ENCODE measurements at places on chromosomes 6 and 20.

DNA sequence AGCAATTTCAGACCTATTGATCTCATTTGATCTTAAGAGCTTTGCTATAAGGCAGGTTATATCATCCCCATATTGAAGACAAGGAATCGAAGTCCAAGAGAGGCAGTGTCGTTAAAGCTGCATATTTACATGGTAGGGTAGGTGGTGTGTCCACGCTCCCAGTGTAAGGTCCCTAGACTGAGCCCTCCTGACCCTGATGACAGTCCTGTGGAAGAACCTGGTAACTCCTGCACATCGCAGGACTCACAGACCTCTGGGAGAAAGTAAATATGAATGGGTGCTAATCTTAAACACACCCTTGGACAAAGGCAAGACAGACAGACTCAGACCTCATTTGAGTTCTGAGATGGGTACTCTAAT is 602 bp upstream of the HLA-DPB1 start:
- DNase-seq = no peak

DNA sequence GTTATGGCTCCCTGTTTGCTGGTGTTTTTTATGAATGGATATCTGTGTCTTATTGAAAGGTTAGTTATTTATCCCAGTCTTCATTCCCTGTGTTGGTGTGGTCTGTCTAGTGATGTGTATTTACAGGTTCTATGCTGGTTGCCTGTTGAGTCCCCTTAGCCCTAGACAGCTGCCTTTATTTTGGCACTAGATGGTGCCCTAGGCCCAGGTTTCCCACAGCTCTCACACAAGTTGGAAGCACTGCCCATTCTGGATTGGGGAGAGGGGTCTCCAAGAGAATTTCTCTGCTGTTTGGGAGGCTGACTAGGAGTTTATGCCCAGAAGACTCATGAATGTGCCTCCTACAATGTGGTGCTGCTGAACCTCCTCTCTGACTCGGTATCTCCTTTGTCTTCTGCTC is 12.4 kb downstream of the GRM1 start:
- DNase-seq = no peak

DNA sequence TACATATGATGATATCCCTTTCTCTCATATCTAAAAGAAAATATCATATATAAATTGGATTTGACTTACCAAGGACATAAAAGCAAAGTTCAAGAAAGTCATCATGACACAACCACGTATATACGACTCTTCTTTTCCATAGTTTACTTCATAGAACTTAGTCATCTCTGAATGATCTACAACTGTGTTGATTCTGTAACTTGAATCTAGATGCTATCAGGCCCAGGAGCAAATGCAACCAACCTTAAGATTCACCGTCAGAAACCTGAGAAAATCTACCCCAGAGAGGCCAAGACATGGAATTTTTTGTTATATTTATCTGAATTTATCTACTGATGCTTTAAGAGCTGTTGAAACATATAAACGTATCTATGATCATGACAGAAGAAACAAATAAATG is 165.6 kb downstream of the PDE10A start:
- DNase-seq = no peak

- no peak for DNase-seq
Observed at GRCh38 chr6:138468320-138469015, 30.8 kb downstream of the NHSL1 start.

- DNase-seq = no peak
Observed at GRCh38 chr20:34410336-34410735, 47.3 kb downstream of the ITCH start.

DNA sequence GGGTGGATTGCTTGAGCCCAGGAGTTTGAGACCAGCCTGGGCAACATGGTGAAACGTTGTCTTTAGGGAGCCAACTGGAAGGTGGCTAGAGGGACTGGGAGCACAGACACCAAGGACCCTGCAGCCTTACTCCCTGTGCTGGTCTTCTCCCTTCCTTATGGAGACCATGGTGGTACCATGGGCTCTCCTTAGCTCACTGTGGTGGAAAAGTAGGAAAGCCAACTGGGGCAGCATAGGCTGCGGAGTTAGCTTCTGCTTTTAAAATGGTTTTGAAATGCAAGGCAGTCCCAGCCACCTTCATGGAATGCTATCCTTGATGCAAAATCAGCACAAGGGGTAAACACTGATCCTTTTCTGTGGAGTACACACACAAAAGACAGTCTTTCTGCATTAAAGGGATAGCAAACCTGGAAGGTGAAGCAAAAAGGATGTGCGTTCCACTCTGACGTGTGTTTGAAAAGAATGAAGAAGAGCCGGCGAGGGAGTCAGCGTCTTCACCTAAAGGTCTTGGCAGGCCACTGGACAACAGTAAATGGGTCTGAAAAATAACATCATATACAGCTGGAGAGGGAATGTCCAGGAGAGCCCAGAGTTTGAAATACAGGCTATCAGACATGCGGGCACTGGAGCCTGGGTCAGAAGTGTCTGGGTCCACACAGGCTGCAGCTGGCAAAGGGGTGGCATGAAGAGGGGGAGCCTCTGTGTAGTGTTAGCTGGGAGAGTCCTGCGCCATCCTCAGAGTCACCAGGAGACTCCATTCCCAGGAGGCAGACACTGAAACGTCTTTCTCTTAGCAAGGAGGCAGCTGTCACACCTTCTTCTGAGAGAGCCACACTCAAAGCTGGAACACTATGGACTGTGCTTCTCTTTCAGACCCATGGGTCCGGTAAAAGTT is 58.5 kb downstream of the GPR6 start:
- no peak for DNase-seq

GRCh38 chr6:6737671-6738070 is 149.2 kb downstream of the LY86 start:
- no peak for DNase-seq

- no peak for DNase-seq
Observed at GRCh38 chr6:99614430-99615186, 8.0 kb downstream of the PRDM13 start.

- no peak for DNase-seq
Observed at GRCh38 chr6:170235391-170236125, 55.3 kb downstream of the DLL1 start.

DNA sequence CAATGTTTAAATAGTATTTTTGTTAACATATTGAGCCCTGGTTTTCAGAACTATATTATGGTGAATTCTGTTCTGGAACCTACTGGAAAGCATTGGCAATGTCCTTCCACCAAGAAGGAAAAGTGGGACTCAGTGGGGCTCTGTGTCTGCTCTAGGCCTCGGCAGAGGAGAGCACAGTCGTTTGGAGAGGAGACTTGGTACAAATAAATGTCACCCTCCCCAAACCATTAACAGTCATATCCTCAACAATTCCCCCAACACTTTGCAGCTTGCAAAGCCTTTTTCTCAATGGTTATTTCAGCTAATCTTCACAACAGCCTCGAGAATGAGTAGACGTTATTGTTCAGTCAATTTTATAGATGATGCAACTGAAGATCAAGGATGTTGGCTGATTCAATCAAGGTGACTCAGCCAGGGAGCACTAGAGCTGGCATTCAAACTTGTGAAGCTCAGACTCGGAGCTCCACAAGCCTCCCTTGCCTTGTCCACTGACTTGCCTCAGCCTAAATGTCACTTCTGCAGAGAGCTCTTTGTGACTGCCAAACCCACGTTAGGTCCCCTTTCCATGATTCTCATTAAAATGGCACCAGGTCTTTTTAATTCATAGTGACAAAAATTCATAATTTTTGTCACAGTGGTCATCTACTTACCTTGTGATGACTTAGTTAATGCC is 60.6 kb downstream of the TOX2 start:
- peak; percentile 66 for DNase-seq

DNA sequence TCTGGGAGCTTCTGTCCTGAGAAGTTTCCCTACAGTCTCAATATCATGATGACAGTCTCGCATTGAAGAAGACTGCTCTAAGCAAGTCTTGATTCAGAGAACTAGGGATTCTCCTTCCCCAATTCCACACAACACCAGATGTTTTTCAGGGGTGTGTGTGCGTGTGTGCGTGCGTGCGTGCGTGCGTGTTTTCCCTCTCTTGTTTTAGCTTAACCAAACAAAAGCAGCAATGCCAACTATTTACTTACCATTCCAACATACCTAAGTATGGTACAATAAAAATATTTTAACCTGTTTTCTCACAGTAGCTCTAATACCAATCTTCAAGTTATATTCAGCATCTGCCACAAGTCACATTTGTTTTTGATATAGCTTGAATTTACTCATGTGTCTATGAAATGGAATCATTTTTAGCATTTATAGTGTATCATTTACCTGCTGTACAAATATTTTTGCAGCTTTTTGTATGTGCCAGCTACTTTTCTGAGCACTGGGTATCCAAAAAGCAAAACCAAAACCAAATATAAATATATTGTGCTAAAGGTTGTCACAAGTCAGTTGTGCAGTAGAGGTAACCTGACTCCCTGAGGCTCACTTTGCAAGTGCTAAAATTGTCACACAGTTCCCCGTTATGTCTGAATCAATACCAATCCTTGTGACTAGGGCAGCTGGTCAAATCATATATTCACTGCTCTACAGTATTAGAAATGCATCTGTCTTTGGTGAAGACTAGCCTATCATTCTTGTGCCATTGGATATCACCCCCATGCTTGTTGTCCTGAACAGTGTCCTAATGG is 21.7 kb upstream of the MYLIP start:
- DNase-seq = no peak

GRCh38 chr20:11978496-11978895 is 60.8 kb downstream of the BTBD3 start:
- DNase-seq = no peak

- DNase-seq = no peak
Observed at GRCh38 chr6:136401749-136402148, 112.1 kb upstream of the BCLAF1 start.

GRCh38 chr6:45502456-45502855 is 124.7 kb upstream of the SUPT3H start:
- DNase-seq = no peak

DNA sequence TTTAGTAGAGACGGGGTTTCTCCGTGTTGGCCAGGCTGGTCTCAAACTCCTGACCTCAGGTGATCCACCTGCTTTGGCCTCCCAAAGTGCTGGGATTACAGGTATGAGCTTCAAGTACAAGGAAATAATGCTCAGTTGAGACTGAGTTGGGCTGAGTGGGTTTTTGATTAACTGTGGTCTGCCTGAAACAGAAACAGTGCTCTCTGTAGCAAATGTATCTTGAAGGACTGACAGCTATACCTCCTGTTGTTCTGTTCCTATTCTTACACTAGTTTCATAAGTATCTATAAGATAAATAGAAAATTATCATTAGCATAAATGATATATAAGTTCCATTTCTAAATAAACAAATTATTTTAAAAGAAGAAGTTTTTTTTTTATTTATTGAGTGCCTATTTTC is 142.8 kb upstream of the PTPRK start:
- no peak for DNase-seq

DNA sequence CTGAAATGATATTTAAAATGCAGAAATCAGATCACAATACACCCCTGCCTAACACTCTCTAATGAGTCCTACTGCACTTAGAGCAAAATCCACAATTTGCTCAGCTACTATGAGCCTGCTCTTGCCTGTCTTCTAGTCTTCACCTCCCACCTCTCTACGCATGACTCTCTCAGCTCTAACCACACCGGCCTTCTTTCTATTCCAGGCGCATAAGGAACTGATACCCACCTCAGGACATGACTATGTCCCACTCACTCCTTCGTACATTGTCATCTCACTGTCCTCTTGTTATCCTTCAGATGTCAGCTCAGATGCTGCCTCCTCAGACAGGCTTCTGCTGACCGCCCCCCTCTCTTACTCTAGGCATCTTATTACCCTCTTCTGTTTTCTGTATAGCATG is 201.0 kb upstream of the FLRT3 start:
- no peak for DNase-seq

GRCh38 chr20:54251096-54251495 is 43.2 kb downstream of the PFDN4 start:
- no peak for DNase-seq

DNA sequence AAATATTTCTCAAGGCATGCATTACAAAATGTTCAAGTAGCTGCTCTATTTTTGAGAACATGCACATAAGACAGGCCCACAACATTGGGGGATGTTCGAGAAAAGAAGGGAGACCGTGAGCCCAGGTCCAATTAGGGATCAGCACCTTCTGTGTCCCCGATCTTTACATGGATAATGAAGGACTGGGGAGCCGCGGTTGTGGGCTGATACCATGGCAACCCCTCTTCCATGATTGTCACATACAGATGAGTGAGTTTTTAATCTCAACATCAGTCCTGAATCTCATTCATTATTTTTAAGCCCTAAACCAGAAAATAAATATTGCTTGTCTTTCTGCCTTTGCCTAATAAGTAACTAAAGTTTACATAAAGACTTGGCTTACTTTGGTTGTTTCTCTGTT is 935.7 kb downstream of the KIF16B start:
- DNase-seq = no peak

GRCh38 chr6:44076356-44077213 is 50.7 kb downstream of the MRPL14 start:
- no peak for DNase-seq

- DNase-seq = no peak
Observed at GRCh38 chr6:45432977-45433376, 55.2 kb upstream of the SUPT3H start.

- no peak for DNase-seq
Observed at GRCh38 chr20:43824309-43825050, 90.2 kb upstream of the TOX2 start.

DNA sequence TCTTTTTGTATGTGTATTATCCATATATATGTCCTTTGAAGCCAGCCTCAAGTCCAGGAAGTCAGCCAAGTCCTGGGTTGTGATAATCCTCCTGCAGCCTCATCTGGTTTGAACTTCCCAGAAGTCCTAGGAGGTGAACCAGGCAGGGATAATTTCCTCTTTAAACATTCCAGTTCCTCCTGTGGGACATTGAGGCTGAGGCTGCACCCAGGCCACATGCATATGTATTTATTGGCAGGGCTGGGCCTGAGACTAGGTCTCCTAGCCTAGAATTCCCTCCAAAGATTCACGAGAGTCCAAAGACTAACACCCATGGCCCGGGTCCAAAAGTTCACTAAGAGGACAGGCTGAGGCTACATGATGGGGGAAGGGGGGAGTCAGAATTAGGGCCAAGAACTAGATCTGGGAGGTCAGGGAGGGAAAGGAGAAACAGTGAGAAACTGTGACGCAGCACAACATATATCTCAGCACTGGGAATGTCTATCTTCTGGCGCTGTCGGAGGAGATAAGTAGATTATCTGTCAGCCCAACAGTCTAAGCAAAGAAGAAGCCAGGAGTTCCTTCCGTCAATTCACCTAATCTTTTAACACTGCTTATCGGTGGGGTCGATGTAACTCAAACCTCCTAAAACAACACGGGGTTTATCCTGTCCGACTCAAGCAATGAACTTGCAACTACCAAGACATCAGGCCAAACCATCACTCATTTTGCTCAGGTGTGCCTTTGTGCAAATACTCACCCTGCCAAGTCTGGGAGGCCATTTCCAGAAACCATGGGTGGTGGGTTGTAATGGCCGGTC is 43.3 kb downstream of the SNX5 start:
- DNase-seq = no peak

GRCh38 chr6:156776470-156776839 is 723 bp upstream of the ARID1B start:
- DNase-seq = no peak

GRCh38 chr20:50852085-50852484 is 57.2 kb downstream of the BCAS4 start:
- no peak for DNase-seq

- DNase-seq = no peak
Observed at GRCh38 chr6:128981716-128982115, 98.8 kb downstream of the LAMA2 start.

- DNase-seq = no peak
Observed at GRCh38 chr6:163826629-163827028, 412.1 kb downstream of the QKI start.

All from stimulated activated CD4-positive, alpha-beta T cell treated with anti-CD3 and anti-CD28 coated beads, Interleukin-1b, Interleukin-23, amount 100 ng/mL, for 48 hours (primary cell).